ENCODE measurements at places on chromosomes 11 and 22.
A peak's percentile ranks its signal among the peaks of the same experiment; 100 is the strongest.

GRCh38 chr11:27501100-27501499, 5.5 kb downstream of the LIN7C start:
- DNase-seq: no peak

DNA sequence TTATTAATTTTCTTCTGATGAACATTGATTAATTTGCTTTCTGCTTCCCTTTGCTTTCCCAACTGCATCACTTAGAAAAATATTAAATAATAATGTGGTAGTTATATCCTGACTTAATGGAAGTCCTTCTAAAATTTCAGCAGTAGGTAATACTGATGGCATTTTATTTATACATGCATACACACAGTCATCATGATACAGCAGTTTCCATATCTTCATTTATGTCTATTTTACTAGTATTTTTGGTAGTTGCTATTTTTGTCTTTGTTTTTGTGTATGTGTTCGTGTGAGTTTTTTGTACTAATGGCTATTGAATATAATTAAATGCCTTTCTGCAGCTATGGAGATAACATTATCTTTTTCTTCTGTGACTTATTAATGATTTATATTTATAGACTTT, 484.7 kb upstream of the CNTN5 start:
- DNase-seq: no peak

DNA sequence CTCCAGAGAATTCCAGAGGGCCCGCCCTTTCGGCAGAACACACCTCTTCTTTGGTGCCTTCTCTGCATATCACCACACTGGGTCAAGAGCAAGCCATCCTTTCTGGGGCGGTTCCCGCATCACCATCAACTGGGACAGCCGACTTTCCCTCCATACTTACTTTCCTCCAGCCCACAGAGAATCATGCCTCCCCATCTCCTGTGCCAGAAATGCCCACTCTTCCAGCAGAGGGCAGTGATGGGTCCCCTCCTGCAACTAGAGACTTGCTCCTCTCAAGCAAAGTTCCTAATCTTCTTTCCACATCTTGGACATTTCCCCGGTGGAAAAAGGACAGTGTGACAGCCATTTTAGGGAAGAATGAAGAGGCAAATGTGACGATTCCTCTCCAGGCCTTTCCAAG, 157.7 kb downstream of the C11orf91 start:
- DNase-seq: peak; percentile 18

GRCh38 chr11:8685306-8685705, 2.7 kb downstream of the RPL27A start:
- DNase-seq: no peak

DNA sequence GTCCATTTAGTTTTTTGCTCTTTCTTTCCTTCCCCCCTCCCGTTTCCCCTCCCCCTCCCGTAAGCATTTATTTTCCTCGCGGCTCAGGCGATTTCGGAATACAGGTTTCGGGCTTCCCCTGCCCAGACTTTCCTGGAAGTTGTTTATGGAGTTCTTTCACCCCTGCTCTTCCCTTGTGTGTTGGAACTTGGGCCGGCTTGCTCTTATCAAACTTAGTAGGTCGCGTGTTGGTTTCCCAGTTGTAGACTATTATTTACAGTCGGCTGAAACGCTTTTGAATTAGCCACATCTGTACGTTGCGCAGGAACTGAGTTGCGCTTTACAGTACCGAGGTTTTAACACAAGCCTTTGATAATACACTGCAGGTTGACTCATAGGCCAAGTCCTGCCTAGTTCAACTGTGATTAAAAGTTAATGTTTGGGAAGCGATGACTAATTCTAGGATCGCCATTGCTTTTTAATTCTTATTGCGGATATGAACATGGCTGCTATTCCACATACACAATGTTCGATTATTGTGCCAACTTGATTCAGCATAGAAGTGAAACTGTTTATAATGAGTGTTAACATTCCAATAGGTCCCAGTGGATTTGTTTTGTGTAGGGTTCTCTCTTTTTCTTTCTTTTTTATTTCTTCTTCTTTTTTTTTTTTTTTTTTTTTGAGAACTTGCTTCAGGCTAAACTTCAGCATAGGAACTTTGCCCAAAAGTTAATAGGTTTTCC, 1.7 kb downstream of the YAP1 start:
- peak; percentile 23 for DNase-seq

DNA sequence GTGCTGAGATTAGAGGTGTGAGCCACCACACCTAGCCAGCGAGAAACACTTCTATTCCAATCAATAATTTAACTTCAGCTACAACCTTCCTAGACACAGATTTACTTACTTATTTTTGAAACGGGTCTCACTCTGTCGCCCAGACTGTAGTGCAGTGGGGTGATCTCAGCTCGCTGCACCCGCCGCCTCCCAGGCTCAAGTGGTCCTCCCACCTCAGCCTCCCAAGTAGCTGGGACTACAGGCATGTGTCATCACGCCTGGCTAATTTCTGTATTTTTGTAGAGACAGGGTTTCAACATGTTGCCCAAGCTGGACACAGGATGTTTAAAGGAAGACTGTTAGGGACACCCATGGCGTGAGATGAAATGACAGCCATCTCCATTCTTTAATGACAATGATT, 61.3 kb downstream of the MICAL3 start:
- no peak for DNase-seq

GRCh38 chr11:109756521-109756920, 334.5 kb downstream of the C11orf87 start:
- DNase-seq: no peak

DNA sequence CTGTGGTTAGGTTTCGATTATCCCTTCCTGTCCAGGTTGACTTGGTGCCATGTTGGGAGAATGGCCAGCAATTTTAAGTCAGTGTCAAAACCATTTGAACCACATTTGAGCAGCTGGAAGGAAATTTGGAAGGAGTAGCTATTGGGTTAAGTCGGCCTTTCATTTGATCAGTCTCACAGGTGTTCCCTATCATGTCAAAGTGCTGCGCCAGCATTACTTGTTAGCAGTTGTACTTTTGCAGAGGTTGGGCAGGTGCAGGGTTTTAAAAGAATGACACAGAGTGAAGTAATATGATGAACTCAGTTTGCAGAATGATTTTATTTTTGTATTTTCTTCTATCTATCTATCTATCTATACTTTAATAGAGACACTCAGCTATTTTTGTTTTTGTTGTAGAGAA, 6.4 kb upstream of the TYMP start:
- DNase-seq: no peak

GRCh38 chr11:9150501-9150900, 59.1 kb upstream of the SCUBE2 start:
- no peak for DNase-seq

DNA sequence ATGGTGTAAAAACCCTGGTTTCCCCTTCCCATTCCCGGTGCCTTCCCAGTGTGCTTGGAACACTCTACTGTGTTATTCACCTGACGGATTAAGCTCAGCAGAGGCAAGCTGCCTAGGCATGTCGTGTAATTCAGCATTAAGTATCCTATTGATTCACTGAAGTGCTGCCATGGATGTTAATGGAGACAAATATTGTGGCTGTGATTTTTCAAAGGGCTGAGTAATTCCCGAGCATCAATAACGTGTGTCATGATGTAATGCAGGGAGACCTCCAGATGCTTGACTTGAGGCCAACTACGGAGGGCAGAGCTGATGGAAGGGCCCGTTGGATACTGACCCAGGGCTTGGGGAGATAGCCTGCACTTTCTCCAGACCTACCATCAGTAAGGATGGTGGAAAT, 269.0 kb downstream of the ST3GAL4 start:
- no peak for DNase-seq

DNA sequence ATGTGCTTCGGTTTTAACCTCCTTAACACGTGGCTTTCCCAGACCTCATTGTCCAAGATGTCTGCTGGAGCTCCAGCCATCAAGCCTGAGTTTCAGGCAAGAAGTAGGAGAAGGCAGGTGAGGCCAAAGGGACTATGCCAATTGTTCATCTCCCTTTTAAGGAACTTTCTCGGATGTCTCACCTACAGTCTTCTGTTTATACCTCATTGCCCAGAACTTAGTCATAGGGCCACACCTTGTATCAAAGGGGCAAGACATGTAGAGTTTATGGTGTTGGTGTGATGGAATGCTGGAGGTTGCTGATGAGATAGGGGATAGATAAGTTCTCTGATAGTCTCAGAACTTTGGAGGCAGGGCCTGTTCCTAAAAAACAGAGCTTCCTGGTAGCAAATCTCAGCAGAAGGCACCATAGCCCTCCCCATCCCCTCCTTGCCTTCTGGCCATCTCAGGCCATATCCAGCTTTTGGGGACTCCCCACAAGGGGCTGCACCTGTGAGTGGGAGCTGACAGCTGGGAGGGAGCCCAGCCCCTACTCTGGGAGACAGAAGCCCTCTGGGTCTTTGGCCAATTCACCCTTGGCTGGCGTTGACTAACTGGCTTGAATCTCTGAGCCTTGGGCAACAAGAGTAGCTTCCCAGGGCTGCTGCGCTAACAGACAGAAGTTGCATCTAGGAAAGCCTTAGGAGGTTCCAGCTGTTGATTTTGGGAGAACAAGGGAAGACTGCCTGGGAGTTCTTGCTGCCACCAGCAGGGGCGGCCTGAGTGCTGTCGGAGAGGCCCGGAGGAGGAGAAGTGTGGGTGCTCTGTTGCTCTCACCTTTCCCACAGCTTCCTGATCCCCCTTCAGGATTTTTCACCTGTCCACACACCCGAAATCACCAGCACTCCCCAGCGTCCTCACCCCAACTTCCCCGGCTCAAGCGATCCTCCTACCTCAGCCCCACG, 149.8 kb upstream of the THY1 start:
- DNase-seq: no peak

- no peak for DNase-seq
Observed at GRCh38 chr11:111986589-111986988, 38.6 kb upstream of the DLAT start.

- DNase-seq: peak; percentile 14
Observed at GRCh38 chr22:44718418-44718817, 16.4 kb downstream of the PRR5 start.

GRCh38 chr11:101362643-101363042, 221.2 kb downstream of the TRPC6 start:
- no peak for DNase-seq

DNA sequence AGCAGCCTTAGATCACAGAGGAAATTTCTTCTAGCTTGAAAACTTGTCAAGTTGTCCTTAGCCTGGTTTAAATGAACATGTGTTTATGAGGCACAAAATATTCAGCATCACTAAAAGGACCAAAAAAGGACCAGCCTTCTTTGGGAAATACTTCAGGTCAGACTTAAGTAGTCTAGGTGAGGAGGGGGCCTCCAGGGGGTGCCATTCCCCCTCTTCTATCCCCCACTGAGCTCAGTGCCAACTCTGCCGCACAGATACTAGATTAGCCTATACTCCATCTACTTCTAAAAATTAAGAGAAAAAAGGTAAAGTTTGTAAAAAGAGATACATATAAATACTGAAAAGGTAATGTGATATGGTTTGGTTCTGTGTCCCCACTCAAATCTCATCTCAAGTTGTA, 20.6 kb downstream of the CLTCL1 start:
- DNase-seq: no peak

GRCh38 chr11:65646288-65646957, 8.5 kb downstream of the SIPA1 start:
- DNase-seq: no peak

DNA sequence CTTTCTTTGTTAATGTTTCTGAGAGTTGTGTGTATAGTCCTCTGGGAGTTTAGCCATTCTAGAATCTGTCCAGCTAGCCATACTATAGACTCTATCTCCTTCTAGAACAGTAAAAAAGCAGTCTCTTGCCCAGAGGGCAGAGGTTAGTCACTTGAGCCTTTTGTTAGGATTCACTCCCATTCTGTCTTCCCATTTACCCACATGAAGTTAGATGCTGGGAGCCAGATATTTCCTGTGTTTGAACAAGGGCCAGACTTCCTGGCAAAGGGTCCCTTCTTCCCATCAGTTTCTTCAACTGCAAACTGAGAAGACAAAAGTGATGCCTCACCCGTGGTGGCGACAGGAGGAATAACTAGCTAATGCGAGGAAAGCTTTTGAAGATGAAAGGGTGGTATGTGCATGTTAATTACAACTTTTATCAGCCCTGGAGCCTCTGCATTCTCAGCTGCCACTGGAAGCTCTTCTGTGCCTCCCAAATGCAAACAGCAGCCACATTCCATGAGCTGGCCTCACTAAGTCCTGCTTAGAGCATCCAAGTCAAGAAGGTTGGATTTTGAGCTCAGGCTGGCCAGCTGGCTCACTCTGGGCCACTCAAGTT, 12.8 kb downstream of the CD44 start:
- peak; percentile 24 for DNase-seq

DNA sequence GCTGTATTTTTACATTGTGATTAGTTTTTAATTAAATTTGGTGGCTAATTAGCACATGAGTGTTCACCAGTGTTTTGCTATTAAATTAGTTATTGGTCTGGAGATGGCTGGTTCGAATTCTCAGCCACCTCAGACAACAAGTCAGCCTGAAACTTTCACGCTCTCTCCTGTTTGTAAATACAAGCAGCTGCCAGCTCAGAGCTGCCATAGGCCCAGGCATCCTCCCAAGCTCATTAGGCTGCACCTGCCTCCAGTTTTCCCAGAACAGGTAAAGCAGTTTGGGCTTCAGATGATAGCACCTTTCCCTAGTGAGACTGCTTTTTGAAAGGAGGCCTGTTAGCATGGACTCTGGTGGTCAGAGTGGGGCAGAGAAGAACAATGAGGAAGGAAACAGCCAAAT, 156.8 kb downstream of the NAV2 start:
- no peak for DNase-seq

DNA sequence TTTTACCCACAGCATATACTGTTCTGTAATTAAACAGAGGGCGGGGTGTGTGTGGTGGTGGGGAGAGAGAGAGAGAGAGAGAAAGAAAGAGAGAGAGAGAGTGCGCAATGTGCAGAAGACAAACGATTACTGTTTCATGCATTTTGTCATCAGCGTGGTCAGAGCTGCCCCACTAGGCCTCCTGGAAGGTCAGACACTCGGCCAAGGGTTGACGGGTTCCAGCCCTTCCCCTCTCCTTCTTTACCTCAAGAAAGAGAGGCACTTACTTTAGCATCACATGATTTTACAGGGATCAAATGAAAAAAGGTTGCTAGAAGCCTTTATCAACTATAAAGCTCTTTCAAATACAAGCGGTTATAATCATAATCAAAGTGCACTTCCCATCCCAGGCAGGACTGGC, 269.2 kb upstream of the SORL1-AS1 start:
- no peak for DNase-seq

All from CD4-positive, alpha-beta T cell treated with Interleukin-12 subunit alpha and Interleukin-12 subunit beta, for 1 hour (primary cell).